ENCODE measurements at places on chromosomes 5 and 9. TPM values are rescaled to one million over a fixed set of nuclear protein-coding genes. Genes with fewer than 3 reads are reported as not detected.

- no peak for DNase-seq
Measured at GRCh38 chr5:10617103-10617502, 53.2 kb downstream of the ANKRD33B start.

- no peak for DNase-seq
Measured at GRCh38 chr9:70257991-70258691, 637 bp upstream of the SMC5 start.

DNA sequence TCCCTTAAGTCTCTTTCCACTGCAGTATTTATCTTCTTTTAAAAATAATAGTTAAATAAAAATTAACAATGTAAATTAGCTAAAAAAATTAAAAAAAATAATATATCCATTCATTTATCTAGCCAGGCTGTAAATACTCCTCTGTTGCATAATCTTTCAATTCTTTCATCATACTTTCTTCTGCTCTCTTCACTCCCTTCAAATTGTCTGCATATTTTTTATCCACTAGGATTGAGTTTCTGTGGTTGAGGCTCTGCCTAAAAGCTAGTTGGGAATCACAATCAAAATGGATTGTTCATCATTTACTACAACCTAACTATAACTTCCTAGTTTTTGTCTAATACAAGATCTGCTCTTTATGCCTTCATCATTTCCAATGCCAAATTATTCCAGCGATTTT lies 182.2 kb downstream of the PDE4D start:
- DNase-seq: no peak

- DNase-seq: no peak
Measured at GRCh38 chr9:132114102-132114707, 34.5 kb upstream of the MED27 start.

DNA sequence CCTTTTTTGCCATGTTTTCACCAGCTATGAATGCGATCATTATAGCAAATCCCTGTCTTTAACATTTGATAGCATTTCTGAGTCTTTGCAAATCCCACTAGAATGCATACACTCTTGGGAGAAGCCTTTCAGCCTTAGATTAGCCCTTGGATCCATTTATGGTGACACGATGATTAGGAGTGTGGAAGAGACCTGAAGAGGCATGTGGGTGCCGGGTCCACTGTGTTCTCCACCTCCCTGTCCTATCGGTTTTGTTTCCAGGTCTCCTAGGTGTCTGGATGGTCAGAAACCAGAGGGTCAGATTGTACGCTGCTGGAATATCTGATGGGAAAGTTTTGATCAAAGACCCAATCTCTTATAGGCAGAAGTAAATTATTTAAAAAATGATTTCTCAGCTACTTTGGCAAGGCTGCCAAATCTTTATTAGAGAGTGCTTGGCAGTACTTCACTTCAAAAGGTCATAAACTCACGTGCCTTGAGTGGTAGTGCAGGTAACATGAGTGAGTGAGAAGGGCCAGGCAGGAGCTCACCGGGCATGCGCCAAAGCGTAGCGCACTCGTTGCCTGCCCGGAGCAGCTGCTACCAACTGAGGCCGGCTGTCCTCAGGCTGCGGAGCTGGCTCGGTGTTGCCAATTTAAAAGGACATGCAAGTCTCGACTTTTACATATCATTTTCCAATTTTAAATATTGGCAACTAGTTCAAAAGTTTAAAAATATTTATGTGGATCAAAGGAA lies 51.3 kb downstream of the PCSK5 start:
- DNase-seq: no peak

- DNase-seq: no peak
Measured at GRCh38 chr5:76082772-76083554, at the start of gene SV2C. Gene SV2C, plus strand, starts transcription at chr5:76083383. Its CDS starts 48,368 bp downstream, at chr5:76131751.

GRCh38 chr5:177176175-177176711 lies 42.7 kb downstream of the NSD1 start:
- no peak for DNase-seq

DNA sequence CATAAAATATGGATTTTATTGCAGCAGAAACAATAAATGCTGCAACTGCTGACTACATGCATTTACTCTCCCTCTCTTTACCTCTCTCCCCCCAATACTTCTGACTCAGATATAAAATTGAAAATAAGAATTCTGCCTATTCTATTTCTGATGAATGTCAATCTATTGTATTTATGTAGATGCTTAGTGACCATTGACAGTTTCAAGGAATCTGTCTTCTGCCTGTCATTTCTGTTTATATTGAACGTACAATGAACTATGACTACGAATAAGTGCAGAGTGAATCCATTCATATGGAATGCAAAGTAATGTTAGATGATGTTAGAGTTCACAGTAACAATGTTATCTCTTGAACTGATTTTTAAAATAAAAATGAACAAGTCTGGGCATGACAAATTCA lies 898 bp downstream of the CDH10 start:
- no peak for DNase-seq

Gene TRIM36
- 1.8 TPM for total RNA-seq

Gene DDX4
- not detected for total RNA-seq

Gene TMEM171
- 1.1 TPM for total RNA-seq

Gene FOXD4
- not detected for total RNA-seq

Gene PCDHGA3
- total RNA-seq: 1.3 TPM

Gene MARCHF11
- total RNA-seq: not detected
